ENCODE measurements at places on chromosomes 1 and 21. TPM values are rescaled to one million over a fixed set of nuclear protein-coding genes. Genes with fewer than 3 reads are reported as not detected.

DNA sequence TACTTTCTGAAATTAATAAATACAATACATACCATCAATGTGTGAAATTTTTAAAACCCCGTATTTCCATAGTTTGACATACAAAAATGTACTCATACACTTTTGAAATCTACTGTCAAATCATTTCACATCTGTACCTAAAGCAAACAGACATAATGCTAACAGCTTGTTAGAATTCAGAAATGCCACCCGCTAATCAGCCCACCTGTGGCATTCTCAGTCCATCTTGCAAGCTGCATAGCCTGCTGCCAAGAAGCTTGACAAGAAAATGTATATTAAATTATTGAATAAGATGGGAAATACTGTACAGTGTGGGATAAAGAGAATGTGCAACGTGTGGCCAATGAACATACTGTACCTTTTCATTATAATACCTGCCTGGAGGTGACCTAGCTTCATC, 55.1 kb downstream of the ZBTB18 start:
- DNase-seq: no peak

DNA sequence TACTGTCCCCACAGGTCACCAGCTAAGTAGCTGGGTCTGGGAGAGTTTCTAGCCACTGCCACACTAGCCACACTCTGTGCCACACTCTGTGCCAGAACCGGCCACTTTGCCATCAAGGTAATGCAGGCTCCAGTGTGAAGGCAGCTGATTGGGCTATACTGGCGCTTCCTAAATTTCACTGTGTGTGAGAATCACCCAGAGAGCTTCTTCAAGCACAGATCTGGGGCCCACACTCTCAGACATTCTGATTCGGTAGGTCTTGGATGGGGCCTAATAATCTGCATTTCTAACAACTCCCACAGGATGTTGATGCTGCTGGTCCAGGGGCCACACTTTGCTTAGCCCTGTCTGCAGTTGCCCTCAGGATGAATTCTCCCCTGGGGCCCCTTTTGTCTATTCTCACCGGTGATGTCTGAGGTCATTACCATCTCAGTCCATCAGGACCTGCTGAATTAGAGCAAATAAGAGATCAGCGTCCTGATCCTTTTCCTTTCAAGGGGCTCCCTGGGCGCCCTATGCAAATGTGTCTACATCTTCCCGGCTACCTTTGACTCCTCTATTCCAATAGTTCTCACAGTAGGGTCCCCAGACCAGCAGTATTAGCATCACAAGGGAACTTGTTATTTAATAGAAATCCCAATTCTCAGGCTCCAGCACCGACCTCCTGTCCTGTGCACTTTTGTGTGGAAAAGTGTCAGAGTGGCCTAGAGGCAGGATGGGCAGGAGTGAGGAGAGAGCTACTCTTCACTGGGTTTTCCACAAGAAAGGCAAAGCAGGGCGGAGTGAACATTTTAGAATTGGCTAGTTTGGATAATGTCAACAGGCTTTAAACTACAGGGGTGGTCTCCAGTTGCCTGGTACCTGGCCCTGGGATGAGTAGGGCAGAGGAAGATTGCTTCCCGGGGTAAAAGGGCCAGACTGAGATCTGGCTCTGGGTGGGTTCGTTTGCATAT, 24.7 kb upstream of the LRRN2 start:
- DNase-seq: no peak

- peak; percentile 93 for DNase-seq
Measured at GRCh38 chr1:29235955-29236711, at the start of gene PTPRU. PTPRU (plus strand) TSS chr1:29236522; CDS start chr1:29236645, 123 bp downstream.

DNA sequence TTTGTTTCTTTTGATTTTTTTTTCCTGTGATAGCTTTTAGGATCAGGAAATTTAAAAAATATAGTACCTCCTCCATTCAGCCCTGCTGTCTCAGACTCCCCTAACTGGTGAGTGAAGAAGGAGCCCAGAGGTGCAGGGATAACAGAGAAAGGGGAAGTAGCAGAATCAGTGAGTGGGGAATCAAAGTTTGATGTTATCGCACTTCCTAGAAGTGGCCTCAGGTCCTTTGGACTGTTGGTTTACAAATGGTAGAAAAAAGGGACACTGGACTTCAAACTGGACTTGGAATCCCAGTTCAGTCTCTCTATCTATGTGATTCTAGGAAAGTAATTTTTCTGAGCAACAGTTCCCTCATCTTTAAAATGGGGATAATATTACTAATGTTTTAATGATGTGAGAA, 99.5 kb downstream of the FGGY start:
- no peak for DNase-seq

DNA sequence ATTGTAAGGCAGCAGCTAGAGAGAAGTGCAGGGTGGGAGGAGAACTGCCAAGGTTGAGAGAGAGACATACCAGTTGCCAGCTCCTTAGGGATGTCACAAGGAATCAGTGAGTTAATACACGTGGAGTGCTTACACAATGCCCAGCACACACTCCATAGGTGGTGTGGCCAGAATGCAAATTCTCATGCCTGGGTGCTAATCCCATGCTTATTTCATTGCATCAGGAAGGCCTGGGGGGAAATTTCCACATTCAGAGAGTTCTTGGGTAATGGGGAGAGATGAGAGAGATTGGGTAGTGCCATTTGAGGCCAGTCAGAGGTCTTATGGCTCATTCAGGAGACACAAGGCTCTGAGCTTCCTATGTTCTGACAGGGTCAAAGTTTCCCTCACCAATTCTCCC, 38.7 kb downstream of the GJA5 start:
- DNase-seq: no peak

DNA sequence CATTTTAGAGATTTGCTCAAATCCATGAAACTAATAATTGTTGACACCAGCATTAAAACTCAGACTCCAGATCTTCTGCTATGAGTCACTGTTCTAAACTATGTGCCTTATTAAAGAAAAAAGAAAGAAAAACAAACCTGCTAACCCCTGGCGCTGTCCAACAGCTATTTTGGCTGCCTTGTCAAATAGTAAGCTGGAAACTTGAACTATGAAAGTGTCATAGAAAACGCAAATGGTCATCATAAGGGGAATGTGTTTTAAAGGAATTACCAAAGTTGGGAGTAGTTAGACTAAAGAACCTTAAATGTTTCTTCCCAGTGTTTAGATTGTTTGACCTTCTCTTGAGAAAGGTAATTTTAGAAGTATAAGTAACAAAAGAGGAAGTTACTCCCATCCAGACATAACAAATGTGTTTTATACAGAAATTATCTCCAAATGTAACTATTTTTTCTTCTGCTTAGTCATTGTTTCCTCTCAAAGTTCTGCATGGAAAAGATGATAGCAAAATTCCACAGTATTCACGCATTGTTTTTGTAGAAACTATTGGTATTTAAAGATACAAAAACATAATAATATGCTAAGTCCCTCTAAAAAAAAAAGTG, 272.4 kb downstream of the TPR start:
- peak; percentile 73 for DNase-seq

GRCh38 chr1:9654051-9654833, 2.7 kb downstream of the PIK3CD start:
- no peak for DNase-seq

DNA sequence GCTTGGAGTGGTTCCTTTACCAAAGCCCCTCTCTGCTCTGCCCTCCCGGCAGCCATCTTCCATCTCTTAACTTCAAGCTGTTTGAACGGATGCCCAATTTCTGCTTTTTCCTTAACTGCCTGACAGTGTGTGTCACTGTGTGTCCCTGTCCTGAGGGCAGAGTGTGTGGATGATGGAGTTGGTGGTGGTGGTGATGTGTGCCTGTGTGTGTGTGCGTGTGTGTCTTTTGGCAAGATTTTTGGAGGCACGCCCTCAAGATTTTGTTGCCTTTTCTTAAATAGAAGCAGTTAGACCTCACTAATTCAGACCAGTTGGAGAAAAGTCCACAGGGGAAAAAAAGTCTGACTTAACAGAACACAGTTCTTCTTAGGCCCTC, 30.3 kb downstream of the SERTAD4 start:
- no peak for DNase-seq

GRCh38 chr1:156060937-156061636, at the start of gene RAB25:
RAB25 (plus strand) TSS chr1:156061160; CDS start chr1:156061401, 241 bp downstream.
- DNase-seq: no peak

- DNase-seq: no peak
Measured at GRCh38 chr1:222702210-222702609, 10.1 kb downstream of the AIDA start.

DNA sequence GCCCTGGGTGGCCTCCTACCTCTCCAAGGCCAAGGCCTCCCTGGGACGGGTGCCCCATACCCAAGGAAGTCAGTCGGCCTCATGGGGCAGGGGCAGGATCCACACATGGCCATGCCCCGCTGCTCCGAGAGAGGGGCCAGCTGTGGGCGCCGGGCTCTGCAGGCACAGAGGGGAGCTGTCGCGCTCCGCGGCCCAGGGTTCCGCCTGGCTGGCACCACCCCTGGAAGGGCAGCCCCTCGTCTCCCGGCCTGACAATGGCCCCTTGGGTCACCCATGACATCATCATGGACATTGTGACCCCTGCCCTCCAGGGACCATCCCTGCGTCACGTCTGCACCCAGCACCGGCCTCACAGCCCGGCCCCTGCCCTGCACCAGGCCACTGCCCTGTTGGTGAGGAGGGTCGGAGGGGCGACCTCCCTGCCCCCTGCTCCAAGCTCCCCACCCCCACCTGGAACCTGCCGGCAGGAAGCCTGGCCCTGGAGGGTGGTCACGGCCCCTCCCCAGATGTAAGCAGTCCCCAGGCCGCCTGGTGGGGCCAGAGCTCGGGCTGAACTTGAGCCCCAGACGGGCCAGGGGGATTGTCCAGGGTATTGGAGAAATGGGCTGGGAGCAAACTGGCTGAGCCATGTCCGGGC, 5.8 kb downstream of the TTLL10 start:
- DNase-seq: no peak

GRCh38 chr1:33261344-33261743, 5.1 kb downstream of the ZNF362 start:
- no peak for DNase-seq

DNA sequence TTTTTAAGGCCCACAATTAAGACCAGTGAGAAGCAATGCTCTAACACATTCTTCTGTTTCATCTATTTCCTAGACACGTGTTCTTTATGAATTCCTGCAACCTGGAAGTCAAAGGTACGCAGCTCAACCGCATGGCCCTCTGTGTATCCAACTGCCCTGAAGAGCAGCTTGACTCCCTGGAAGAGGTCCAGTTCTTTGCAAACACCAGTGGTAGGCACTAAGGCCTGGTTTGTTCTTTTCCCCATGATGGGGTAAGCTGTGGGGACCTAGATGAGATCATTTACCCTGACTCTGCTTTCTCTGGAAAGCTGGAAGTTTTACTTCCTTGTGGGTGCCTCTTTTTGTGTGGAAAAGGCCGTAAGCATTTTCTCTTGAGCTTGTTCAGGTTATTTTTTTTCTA, 7.3 kb downstream of the SLC44A3 start:
- no peak for DNase-seq

GRCh38 chr21:44998621-44999427, 59.0 kb downstream of the SLX9 start:
- peak; percentile 75 for DNase-seq

DNA sequence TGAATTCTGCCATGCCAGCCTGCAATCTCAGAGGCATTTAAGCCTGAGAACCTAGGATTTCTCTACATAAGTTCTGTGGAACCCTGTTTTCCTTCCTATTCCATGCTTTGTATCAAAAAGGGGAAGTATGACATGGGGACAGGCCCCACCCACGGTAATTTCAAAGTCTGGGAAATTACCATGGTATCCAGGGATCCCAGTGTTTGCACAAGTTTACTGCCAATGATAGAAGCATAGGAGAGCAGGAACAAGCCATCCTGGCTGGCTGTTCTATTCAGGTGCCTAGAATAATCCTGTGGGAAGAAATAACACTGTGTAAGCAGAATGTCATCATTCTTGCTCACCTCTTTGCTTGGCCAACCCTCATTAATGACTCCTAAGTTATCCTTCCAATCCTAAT, 53.8 kb upstream of the ATP1B1 start:
- no peak for DNase-seq

DNA sequence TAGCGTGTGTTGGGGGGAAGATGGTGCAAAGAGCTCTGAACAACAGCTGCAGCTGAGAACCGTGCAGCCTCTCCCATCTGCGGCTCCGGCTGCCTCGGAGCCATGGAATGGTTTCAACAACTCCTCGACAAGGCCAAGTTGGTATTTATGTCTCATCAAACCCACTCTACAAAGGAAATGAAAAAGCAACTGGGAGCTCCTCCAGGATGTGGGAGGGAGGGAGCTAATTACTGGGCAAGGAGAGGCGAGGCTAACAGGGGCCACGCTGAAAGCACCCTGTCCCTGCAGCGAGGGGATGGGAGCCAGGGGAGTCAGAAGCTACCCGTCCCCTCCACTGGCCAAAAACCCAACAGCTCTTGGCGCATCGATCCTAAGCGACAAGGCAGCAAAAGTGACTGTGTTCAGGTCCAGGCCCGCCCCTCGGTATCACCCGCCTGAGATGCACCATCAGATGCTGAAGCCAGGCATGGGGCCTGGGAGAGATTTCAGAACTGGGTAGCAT, 63.1 kb downstream of the ACOT7 start:
- no peak for DNase-seq

DNA sequence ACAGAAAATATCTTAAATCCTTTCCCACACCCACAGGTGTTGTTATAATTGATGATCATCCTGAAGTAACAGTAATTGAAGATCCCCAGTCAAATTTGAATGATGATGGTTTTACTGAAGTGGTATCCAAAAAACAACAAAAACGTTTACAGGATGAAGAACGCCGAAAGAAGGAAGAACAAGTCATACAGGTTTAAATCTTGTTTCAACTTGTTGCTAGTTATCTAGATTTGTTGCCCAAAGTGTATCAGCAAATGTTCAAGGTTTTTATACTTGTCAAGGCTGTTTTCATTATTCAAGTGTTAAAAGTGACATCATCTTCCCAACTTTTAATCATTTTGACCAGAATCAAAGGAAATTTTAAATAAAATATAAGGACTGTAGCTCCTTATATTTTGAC, 64.7 kb downstream of the PRRC2C start:
- no peak for DNase-seq

DNA sequence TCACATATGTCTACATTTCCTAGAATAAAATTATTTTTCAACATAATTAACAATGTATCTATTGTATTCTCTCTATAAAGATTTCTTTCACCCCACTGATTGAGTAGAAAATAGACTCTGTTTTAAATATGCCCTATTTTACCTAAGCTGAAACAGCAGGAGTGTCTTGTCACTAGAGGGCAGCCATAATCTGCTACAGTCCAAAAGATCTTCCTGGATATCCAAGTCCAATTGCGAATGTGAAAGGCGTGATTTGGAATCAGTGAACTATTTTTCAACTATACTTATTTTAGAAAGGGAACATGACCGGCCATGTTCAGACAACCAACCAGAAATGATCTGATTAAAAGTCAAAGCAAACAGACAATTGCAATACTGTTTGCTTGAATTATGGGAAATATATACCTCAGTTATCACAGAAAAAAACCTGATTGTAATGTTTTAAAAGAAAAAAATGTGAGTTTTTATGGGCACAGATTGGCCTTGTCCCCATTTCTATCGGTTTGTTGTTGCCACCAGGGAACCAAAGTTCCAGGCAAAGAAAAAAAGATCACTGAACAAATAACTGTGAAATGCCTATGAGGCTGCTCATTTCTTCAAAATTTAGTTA, 1211.0 kb upstream of the ADGRL4 start:
- DNase-seq: no peak

The SH3D21 gene
- total RNA-seq: 2.8 TPM

The ZNF281 gene
- 12.0 TPM for total RNA-seq

The HRNR gene
- not detected for total RNA-seq

The CFAP141 gene
- not detected for total RNA-seq

The UCHL5 gene
- total RNA-seq: 36.7 TPM

The GPR25 gene
- total RNA-seq: not detected

The LEFTY1 gene
- total RNA-seq: 0.38 TPM
